Astrocyte (in vitro differentiated cells and primary cell): ENCODE measurements at places on chromosomes 3 and 15. TPM values are rescaled to one million over a fixed set of nuclear protein-coding genes. Genes with fewer than 3 reads are reported as not detected.

Gene ABCC5
- total RNA-seq, result 52.0 and 52.2 TPM in 2 replicates

Gene PLSCR4
- 1.1 and 1.3 TPM in 2 replicates for total RNA-seq

Gene PRR20G
- total RNA-seq, result not detected in 2 replicates

Gene MESP2
- total RNA-seq, result not detected in 2 replicates

Gene CCR5
- not detected in 2 replicates for total RNA-seq

Gene CLDN16
- total RNA-seq, result 0.24 and 0.50 TPM in 2 replicates

Gene GUCA1C
- not detected in 2 replicates for total RNA-seq

- no peaks in the 10 kb centered on the region for H3K36me3 ChIP-seq
- H3K27me3 ChIP-seq, result no peaks in the 10 kb centered on the region
- peak; percentile 70 for DNase-seq
- H3K4me1 ChIP-seq, result peaks cover 16% of the 10 kb centered on the region
These were observed 337.3 kb downstream of the LPP start for GRCh38 chr3:188491276-188491687.

- peaks cover 5% of the 10 kb centered on the region for H3K4me1 ChIP-seq
- no peaks in the 10 kb centered on the region for H3K36me3 ChIP-seq
- H3K27ac ChIP-seq, result no peak overlapping the region
- H3K27me3 ChIP-seq, result peaks cover 3% of the 10 kb centered on the region
These were observed 210.2 kb downstream of the ADAMTS17 start for GRCh38 chr15:100131321-100132224.

DNA sequence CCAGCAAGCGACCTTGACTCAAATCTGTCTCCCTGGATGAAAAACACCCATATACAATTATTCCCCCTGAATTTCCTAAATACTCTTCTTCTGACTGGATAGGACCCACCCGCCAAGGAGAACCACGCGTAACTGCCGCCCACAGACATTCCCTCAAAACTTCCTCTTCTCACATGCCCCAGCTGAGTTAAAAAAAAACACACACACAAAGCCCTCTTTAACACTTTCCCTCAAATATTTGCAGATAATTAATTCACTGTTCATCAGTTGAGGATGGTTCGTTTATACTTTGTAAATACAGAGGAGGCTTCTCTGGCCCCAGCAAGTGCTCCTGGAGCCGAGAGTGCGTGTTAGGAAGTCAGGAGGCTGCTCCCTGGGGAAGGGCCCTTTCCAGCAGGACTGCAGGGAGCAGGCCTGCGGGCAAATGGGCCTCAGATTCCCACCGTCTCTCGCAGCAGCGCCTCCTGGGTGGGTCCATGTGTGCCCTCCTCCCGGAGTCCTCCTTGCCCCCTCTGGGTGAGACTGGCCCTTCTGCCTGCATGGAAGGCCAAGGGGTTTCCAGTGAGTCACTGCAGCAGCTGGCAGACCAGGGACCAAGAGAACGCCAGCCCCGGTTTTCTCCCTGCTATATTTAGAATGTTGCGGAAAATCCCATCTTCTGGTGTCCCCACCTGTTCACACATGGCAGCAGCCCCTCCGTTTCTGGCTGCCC lies 46.8 kb downstream of the MGLL start:
- DNase-seq, result peak; percentile 85
- H3K4me3 ChIP-seq, result no peak overlapping the region
- peaks cover 28% of the 10 kb centered on the region for H3K4me1 ChIP-seq
- H3K27ac ChIP-seq, result peak overlapping the region; percentile 86
- no peaks in the 10 kb centered on the region for H3K27me3 ChIP-seq

GRCh38 chr3:187725653-187726370 lies 19.5 kb downstream of the BCL6 start:
- H3K27me3 ChIP-seq, result no peaks in the 10 kb centered on the region
- H3K4me1 ChIP-seq, result no peaks in the 10 kb centered on the region
- no peak overlapping the region for H3K4me3 ChIP-seq
- no peak overlapping the region for H3K27ac ChIP-seq
- H3K36me3 ChIP-seq, result peaks cover 65% of the 10 kb centered on the region
- DNase-seq, result no peak

DNA sequence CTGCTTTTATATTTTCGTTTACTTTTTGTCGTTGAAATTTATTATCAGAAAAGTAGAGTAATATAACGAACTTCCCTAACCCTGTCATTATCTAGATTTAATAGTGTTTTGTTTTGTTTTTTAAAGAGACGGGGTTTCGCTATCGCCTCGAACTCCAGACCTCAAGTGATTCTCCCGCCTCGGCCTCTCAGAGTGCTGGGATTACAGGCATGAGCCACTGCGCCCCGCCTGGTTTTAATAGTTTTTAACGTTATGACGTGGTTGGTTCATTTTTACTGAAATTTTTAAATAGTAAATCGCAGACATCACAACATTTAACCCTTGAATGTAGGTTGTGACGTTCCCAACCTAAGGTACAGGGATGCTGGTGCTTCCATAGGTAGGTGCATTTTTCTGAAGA lies 1.0 kb downstream of the NGRN start:
- peaks cover 18% of the 10 kb centered on the region for H3K36me3 ChIP-seq
- H3K27me3 ChIP-seq, result no peaks in the 10 kb centered on the region
- H3K27ac ChIP-seq, result peak overlapping the region; percentile 87
- H3K4me3 ChIP-seq, result peak overlapping the region; percentile 88
- H3K4me1 ChIP-seq, result peaks cover 31% of the 10 kb centered on the region

DNA sequence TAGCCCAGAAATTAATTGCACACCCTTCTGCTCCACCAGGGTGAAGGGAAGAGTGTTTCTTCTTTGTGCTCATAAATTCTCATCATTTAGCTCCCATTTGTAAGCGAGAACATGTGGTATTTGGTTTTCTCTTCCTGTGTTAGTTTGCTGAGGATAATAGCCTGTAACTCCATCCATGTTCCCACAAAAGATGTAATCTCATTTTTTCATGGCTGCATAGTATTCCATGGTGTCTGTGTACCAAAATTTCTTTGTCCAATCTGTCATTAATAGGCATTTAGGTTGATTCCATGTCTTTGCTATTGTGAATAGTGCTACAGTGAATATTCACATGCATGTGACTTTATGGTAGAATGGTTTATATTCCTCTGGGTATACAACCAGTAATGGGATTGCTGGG lies 86.8 kb downstream of the DTWD1 start:
- H3K4me3 ChIP-seq, result no peak overlapping the region
- H3K36me3 ChIP-seq, result no peaks in the 10 kb centered on the region
- no peak for DNase-seq
- H3K27ac ChIP-seq, result no peak overlapping the region
- no peaks in the 10 kb centered on the region for H3K27me3 ChIP-seq

- no peaks in the 10 kb centered on the region for H3K4me1 ChIP-seq
- no peaks in the 10 kb centered on the region for H3K36me3 ChIP-seq
- peak; percentile 13 for DNase-seq
- H3K27ac ChIP-seq, result no peak overlapping the region
These were observed 22.8 kb downstream of the DUOX2 start for GRCh38 chr15:45091161-45091560.

- no peaks in the 10 kb centered on the region for H3K27me3 ChIP-seq
- no peak overlapping the region for H3K4me3 ChIP-seq
- DNase-seq, result peak; percentile 72
- no peak overlapping the region for H3K27ac ChIP-seq
These were observed 126.8 kb downstream of the DLG1 start for GRCh38 chr3:197171481-197172067.

- no peaks in the 10 kb centered on the region for H3K36me3 ChIP-seq
- H3K27me3 ChIP-seq, result peaks cover 6% of the 10 kb centered on the region
- H3K27ac ChIP-seq, result no peak overlapping the region
- H3K4me1 ChIP-seq, result no peaks in the 10 kb centered on the region
- no peak for DNase-seq
These were observed 44.3 kb downstream of the ATP2B2 start for GRCh38 chr3:10460951-10461545.

- H3K4me3 ChIP-seq, result no peak overlapping the region
- no peaks in the 10 kb centered on the region for H3K27me3 ChIP-seq
- H3K4me1 ChIP-seq, result peaks cover 6% of the 10 kb centered on the region
- H3K36me3 ChIP-seq, result no peaks in the 10 kb centered on the region
These were observed 78.1 kb upstream of the PRICKLE2 start for GRCh38 chr3:64303401-64303800.

GRCh38 chr15:47507221-47507985 lies 209.9 kb upstream of the SEMA6D start:
- no peaks in the 10 kb centered on the region for H3K27me3 ChIP-seq
- H3K4me1 ChIP-seq, result peaks cover 4% of the 10 kb centered on the region
- DNase-seq, result no peak
- no peak overlapping the region for H3K27ac ChIP-seq

GRCh38 chr3:123075359-123075758 lies 8.5 kb downstream of the PDIA5 start:
- DNase-seq, result no peak
- no peak overlapping the region for H3K27ac ChIP-seq
- no peaks in the 10 kb centered on the region for H3K36me3 ChIP-seq
- H3K27me3 ChIP-seq, result peaks cover 7% of the 10 kb centered on the region
- H3K4me3 ChIP-seq, result no peak overlapping the region

DNA sequence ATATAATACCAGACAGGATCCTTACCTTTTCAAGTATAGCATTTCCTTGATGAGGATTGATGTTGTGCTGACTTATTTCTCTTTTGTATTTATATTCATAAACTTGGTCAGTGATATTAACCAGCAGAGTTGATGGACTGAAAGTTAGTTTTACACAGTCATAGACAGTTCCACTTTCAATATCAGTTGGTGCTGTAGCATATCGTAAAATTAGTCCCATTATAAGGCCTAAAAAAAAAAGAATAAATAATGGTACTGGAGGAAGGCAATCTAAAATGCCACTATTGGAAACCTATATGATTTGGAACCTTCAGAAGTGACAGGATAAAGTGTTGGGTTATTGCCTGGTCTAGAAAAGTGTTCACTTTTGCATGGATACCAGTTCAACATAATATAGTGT lies 16.3 kb downstream of the SLC9A9 start:
- H3K4me1 ChIP-seq, result peaks cover 6% of the 10 kb centered on the region
- no peaks in the 10 kb centered on the region for H3K36me3 ChIP-seq
- H3K4me3 ChIP-seq, result no peak overlapping the region
- H3K27ac ChIP-seq, result no peak overlapping the region
- no peaks in the 10 kb centered on the region for H3K27me3 ChIP-seq
- DNase-seq, result no peak

DNA sequence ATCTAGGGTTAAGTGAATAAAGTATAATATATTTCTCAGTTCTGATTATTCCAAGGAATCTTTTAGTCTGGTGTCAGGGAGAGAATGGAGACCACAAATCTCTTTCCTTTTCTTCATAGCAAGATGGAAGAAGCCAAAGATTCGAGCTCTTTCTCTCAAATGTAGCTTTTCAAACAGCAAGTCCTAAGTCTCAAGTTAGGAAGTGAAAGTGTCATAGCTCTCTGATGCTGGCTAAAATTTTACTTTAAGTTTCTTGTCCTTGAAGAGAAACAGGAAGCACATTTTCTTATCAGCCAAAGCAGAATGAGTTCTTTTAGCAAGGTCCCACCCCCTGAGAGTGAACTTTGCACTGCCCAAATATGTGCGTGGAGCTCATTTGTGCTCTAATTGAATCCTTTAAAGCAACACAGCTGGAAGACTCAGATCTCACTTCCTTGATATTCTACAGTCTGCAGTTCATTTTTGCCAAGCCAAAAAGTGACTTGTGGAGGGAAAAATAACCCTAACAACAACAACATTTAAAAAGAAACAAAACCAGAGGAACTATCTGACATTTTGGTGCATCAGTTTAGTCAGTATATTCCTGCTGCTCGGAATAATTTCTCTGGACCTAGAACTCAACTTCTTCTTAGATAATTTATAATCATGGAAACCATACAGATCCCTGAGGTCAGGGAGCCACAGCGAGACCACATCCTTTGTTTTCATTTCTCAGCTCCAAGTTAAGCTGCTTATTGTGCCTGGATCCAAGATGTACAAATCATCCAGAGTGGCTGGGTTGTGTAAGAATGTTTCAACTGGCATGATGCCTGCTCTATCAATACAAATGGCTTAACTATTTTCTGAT lies 238.7 kb upstream of the P2RY1 start:
- no peak overlapping the region for H3K27ac ChIP-seq
- peaks cover 10% of the 10 kb centered on the region for H3K4me1 ChIP-seq
- peak; percentile 89 for DNase-seq
- H3K27me3 ChIP-seq, result no peaks in the 10 kb centered on the region
- H3K4me3 ChIP-seq, result no peak overlapping the region

GRCh38 chr3:16280671-16281070 lies 15.7 kb downstream of the OXNAD1 start:
- H3K36me3 ChIP-seq, result no peaks in the 10 kb centered on the region
- H3K27me3 ChIP-seq, result no peaks in the 10 kb centered on the region
- H3K4me3 ChIP-seq, result no peak overlapping the region
- DNase-seq, result no peak
- no peaks in the 10 kb centered on the region for H3K4me1 ChIP-seq
- no peak overlapping the region for H3K27ac ChIP-seq

DNA sequence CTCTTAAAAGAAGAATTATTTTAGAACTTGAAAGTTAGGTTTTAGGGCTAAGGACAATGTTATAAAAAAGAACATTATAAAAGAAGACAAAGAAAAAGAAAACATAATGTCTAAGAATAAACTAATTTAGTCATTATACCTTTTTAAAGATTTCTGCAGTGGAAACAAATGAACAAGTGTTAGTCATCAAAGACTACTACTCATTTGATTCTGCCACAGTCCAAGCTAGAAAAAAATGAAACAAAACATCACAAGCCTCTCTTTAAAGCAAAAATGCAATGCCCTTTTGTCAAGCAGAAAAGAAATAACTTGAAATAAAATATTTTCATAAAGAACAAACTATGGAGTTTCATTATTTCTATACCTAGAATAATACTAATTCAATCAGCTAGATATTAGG lies 102.0 kb downstream of the TBC1D5 start:
- H3K4me3 ChIP-seq, result no peak overlapping the region
- peak; percentile 47 for DNase-seq
- H3K27ac ChIP-seq, result no peak overlapping the region
- no peaks in the 10 kb centered on the region for H3K27me3 ChIP-seq

- H3K27me3 ChIP-seq, result peaks cover 17% of the 10 kb centered on the region
- DNase-seq, result no peak
- H3K4me3 ChIP-seq, result no peak overlapping the region
- H3K36me3 ChIP-seq, result no peaks in the 10 kb centered on the region
- H3K4me1 ChIP-seq, result no peaks in the 10 kb centered on the region
- H3K27ac ChIP-seq, result no peak overlapping the region
These were observed 5.5 kb upstream of the NTRK3 start for GRCh38 chr15:88262064-88262463.

DNA sequence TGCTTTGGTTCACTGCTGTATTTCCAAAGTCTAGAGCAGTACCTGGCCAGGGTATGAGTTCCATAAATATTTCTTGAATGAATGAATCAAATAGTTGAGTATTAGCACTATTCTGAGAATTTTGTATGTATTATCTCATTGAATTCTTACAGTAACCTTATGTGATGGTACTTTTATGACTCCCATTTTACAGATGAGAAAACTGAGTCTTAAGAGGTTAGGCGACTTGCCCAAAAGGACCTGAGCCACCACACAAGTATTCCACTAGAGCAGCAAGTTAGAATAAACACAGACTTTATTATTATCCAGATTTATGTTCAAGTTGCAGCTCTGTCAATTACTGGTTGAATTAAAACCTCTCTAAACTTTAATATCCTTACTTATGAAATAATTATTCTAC lies 29.4 kb downstream of the CRTC3 start:
- H3K4me1 ChIP-seq, result peaks cover 28% of the 10 kb centered on the region
- no peak overlapping the region for H3K4me3 ChIP-seq
- no peaks in the 10 kb centered on the region for H3K36me3 ChIP-seq
- peak overlapping the region; percentile 65 for H3K27ac ChIP-seq
- no peaks in the 10 kb centered on the region for H3K27me3 ChIP-seq
